Mucosa of descending colon (tissue), 3 donors: ENCODE measurements at places on chromosomes 16 and 17.
A peak's percentile ranks its signal among the peaks of the same experiment; 100 is the strongest.

DNA sequence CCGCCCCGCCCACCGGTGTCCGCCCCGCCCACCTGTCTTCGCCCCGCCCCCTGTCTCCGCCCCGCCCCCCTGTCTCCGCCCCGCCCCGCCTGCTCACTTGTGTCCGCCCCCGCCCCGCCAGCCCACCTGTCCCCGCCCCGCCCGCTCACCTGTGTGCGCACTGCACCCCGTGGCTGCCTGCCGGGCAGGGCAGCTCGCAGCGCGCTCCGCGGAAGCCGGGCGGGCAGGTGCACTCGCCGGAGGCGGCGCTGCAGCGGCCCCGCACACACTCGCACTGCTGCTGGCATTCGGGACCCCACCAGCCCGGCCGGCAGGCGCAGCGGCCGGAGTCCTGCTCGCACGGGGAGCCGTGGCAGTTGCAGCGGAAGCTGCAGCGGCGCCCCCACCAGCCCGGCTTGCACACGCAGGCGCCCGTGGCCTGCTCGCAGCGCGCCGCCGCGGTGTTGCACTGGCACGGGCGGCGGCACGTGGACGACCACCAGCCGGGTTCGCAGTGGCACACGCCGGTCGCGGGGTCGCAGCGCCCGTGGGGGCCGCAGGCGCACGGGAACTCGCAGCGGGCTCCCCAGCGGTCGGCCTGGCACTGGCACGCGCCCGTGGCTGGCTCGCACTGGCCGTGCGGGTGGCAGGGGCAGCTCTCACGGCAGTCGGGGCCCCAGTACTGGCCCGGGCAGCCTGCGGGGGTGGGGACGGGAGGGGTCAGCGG is 2.1 kb downstream of the SCARF1 start:
- DNase-seq = peak; percentile 87

DNA sequence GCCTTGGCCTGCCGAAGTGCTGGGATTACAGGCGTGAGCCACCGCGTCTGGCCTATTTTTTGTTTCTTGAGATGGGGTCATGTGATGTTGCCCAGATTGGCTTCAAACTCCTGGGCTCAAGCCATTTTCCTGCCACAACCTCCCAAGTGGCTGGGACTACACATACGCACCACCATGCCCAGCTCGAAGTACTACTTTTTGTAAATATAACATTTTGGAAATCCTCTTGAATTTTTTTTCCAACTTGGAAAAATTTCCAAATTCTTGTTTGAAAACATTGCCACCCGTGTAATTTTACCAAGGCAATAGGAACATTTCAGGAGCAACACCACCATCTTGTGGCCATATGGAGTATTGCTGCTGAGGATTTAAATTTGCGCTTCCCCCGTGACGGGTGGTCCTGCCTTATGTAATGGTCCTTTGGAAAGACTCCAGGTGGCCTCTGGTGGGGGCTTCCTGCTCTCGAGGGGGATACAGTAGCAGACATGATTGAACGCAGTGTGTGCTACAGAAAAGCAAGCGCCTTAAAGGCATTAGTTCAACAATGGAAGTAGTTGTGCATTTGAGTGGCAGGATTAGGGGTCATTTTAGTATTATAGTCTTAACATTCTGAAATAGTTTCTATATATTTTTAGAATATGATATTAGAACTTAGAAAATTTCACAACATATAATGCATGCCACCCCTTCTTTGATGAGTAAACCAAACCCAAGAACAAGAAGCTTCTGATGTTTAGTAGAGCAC is 8.0 kb downstream of the FLYWCH1 start:
- DNase-seq = no peak

GRCh38 chr16:31350275-31351005 is 4.5 kb upstream of the ITGAX start:
- no peak for DNase-seq

GRCh38 chr17:80859002-80859941 is 132.4 kb upstream of the CHMP6 start:
- peak; percentile 57 for DNase-seq

- peak; percentile 77 for DNase-seq
Observed at GRCh38 chr16:53131363-53132071, 76.7 kb downstream of the CHD9 start.

DNA sequence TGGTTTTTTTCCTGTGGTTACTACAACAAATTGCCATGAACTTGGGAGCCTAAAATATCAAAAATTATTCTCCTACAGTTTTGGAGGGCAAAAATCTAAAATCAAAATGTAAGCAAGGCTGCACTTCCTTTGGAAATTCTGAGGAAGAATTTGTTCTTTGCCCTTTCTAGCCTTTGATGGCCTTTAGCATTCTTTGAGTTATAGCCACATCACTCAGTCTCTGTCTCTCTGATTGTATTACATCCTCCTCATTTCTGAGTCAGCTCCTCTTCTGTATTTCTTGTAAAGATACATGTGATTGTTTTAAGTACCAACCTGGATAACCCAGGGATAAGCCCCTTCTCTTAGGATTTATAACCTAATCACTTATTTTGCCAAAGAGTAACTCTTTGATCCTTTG is 282.0 kb downstream of the BCAS3 start:
- DNase-seq = no peak

- DNase-seq = no peak
Observed at GRCh38 chr17:34756637-34757021, 177.2 kb downstream of the TMEM132E start.

DNA sequence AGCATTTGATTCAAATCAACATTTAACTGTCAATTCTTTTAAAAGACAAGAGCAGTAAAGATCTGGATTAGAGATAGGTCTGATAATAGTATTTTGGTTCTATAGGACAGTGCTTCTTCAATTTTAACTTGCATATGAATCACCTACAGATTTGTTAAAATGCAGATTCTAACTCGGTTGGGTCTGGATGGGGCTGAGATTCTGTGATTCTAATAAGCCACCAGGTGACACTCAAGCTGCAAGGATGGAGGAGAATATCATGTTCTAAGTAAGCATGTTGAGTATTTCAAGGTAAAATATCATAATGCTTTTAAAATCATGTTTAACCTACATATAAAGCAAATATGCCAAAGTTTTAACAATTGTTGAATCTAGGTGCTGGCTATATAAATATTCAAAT is 15.8 kb downstream of the TSPOAP1 start:
- no peak for DNase-seq

GRCh38 chr17:79565606-79566250 is 45.1 kb downstream of the RBFOX3 start:
- DNase-seq = no peak

GRCh38 chr16:66574531-66574930 is 4.7 kb upstream of the CMTM2 start:
- no peak for DNase-seq

- DNase-seq = no peak
Observed at GRCh38 chr17:77905266-77905665, 53.2 kb upstream of the TNRC6C start.

GRCh38 chr16:2092256-2092620 is 43.5 kb downstream of the PKD1 start:
- peak; percentile 80 for DNase-seq

DNA sequence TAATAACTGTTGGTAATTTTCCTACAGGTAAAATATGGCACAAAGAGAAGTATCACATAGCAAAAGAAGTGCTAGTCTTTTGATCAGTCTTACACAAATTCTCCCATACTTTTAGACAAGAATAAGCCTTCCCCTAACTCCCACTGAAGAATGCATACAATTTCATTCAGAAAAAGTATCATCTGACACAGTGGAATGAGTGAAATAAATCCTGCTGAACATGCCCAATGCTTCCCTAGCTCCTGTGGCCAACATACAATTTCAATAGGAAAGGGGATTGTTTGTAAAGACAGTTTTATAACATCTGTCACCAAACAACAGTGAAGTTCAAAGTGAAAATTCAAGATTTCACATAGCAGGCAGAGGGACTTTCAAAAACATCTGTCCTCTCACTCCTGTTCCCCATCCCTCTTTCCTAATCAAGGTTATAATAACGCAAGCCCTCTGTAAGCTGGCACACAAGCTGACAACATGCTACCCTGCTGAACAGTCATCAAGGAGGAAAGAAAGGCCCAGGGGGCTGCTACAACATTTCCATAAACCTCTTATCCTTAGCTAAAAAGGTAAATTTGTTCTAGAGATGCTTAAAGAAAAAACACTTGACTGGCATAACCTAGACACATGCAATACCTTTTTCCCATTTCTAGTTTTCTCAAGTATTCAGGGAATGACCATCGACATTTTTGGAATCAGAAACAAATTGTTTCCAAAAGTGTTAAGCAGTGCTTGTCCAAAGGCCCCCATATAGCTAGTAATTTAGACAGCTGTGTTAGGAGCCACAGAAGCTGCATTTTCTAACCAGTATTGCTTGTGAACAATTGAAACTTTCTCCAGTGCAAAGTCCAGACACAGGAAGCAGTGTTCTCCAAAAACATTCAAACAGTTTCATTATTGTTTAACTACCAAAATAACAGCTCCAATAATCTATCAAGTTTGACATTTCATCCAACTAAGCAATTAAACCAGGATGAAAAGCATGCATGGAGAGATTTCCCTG is 11.5 kb upstream of the RFFL start:
- no peak for DNase-seq

DNA sequence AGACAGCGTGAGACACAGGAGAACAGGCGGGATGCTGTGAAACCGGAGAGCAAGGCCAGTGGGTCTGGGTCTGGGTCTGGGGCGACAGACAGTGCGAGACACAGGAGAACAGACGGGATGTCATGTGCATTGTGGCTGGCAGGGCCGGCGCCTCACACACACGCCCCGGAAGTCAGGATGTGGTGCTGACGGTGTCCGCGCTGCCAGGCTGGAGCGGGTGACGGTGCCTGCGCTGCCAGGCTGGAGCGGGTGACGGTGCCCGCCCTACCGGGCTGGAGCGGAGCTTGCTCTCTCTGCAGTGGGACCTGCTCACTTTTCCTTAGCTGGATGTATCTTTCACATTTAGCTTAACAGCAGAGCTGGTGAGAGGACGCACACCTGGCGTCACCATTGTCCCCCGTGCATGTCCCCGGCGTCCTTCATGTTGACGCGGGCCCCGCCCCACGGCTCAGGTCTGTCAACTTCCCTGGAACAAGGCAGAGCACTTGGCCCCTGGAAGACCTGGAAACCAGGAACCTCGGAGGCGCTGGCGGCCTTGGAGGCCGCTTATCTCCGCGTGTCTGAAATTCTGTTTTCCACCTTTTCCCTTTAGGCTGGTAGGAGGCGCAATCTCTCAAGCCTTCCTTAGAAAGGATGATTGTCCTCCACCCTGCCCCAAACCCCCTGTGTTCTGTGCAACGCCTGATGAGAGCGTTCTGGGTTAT is 43.0 kb upstream of the ZNF750 start:
- DNase-seq = peak; percentile 90

DNA sequence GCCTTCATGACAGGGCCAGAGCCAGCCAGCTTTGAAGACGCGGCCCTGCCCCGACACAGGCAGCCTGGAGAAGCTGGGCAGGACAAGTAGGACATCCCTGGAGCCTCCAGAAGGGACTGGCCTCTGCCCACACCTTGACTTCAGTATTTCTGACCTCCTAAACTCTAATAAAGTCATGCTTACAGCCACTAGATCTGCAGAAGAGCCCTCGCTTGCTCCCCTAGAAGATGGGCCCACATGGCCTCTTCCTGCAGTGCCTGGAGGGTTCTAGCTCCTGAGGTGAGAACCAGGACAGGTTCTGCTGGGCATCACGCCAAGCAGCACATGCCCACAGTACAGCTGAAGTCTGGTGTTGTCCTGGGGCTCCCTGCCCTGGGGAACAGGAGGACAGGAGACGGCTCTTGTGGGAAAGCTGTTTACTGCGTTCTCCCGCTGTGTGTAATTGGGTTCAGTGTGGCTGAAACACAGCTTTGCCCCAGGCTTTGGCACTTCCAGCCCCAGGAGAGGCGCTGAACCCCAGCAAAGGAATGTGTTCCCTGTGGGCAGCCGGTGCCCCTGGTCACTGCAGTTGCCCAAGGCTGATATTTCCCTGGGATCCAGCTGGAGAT is 2.6 kb downstream of the APRT start:
- DNase-seq = no peak

- no peak for DNase-seq
Observed at GRCh38 chr17:53628011-53628410, 194.7 kb upstream of the KIF2B start.

DNA sequence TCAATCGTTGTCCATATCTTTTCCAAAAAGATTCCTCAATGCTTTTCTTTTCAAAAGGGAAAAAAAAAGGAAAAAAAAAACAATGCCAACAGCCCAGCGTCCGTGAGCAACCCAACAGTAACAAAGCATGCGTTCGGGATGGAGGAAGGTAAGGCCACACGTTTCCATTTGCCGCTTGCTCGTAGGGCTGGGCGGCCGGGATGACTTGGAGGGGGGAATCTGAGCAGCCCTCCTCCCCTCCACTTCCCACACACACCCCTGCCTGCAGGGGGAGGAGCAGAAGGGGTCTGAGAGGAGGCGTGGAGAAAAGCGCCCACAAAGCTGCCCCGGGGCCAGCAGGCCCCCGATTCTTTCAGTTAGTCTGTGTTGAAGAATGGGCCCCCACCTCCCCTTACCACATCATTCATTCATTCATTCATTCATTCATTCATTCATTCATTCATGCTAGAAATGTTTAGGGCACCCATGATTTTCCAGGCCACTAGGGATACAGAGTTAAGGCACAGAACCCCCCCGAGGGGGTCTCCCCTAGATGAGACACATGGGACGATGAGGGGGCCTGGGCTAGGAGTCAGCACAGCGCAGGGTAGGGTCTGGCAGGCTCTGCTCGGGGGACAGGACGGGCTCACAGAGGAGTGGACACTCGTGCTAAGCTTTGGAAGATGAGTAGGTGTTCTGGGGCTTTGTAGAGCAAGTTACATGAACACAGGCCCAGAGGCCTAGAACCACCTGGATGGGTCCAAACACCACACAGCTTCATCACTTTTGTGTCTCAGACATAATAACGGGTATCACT is 10.9 kb upstream of the TBX2 start:
- no peak for DNase-seq

DNA sequence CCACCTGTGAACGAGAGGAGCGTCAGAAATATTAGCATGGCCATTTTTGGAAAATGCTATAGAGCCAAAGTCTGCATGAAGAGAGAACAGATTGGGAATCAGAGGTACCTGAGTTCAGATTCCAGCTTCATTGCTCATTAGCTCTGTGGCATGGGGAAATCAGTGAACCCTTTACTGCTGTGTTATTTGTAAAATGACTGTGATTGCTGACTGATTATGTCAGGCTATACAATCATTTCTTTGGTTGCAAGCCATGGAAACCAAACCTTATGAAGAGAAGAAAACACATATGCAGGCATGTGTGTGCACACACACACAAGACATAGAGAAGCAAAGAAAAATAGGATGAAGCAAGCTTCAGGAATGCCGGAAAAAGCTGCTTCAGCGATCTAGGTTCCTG is 101.4 kb upstream of the HSBP1 start:
- no peak for DNase-seq

GRCh38 chr16:70434484-70435260 is 4.2 kb downstream of the ST3GAL2 start:
- no peak for DNase-seq

GRCh38 chr16:85440744-85441143 is 172.4 kb upstream of the GSE1 start:
- DNase-seq = no peak

GRCh38 chr16:28924762-28925385 is at the start of gene RABEP2:
TSS of gene RABEP2 (minus strand) at chr16:28925238. CDS start at chr16:28925163, 75 bp downstream.
- peak; percentile 99 for DNase-seq
